ENCODE measurements at places on chromosomes 4 and X. TPM values are rescaled to one million over a fixed set of nuclear protein-coding genes. Genes with fewer than 3 reads are reported as not detected.

DNA sequence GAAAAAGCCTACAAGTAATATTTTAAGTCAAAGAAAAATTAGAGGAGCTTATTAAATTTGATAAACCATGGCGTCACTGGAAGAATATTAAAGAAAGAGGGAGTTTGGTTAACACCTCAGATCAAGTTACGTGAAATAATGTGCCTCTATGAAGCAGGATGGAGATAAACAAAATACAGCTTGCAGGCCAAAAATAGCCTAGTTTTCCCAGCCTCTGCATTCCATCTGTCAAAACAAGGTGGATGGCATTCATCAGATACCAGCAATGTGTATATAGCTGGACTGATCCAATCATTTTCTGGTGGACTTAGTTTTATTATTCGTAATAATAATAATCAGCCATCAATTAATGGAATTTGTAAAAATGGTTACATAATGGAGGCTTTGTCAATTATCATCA is 230.7 kb downstream of the NR3C2 start:
- H3K4me3 ChIP-seq: no peak overlapping the region
- no peaks in the 10 kb centered on the region for H3K27me3 ChIP-seq
- peaks cover 6% of the 10 kb centered on the region for H3K4me1 ChIP-seq
- no peak overlapping the region for H3K27ac ChIP-seq
- DNase-seq: no peak

The CXXC4 gene
- total RNA-seq: not detected

The RBM3 gene
- total RNA-seq: 289 TPM

The CYBB gene
- total RNA-seq: not detected

DNA sequence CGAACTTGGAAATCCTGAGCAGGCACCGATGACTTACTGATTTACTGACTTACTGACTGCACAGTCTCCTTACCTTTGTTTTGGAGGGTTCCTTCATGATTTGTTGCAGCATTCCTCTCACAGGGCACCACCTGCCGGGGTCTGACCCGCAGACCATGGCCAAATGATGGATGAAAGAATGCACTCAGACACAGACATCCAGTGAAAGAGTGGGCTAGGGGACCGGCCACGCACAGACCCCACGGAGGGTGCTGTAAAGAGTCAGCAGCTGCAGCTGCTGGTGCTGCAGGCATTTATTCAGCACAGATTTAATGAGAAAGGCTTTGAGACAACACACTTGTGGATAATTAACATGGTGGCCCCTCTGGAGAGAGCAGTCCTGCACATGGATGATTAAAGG is 3.4 kb downstream of the MAGEB5 start:
- no peaks in the 10 kb centered on the region for H3K36me3 ChIP-seq
- no peaks in the 10 kb centered on the region for H3K4me1 ChIP-seq
- DNase-seq: no peak
- no peaks in the 10 kb centered on the region for H3K27me3 ChIP-seq
- H3K27ac ChIP-seq: no peak overlapping the region

DNA sequence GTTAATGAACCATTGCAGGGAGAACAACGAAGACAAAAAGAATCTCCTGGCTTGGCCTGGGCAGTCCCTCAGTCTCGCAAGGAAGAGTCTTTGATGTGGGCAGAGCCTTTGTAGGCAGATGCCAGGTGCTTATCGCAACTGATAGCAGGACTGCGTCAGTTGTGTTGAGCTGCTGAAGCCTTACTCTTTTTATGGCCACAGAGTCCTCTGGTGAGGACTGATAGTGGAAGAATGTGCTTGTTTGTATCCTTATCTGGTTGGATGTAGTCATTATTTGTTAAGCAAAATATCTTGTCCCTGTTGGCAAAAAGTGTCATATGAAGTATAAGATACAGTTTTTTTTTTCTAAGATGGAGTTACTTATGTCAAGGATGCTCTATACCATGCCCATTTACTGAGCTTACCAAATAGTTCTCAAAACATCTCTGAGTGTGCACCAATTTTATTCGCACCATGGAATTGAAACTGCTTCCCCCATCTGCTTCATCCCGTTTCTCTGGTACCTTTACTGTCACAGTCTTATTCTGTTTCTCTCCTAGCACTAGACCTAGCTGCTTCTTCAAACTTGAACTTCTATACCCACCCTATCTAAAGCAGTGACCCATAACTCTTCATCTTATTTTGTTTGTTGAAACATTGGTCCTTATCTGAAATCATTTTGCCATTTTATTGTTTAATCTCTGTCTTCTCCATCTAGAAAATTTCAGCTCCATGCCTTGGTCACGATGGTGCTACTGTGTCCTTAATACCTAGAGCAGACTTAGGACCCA is 47.0 kb upstream of the SPRY1 start:
- peaks cover 14% of the 10 kb centered on the region for H3K4me1 ChIP-seq
- peaks cover 8% of the 10 kb centered on the region for H3K27me3 ChIP-seq
- no peak overlapping the region for H3K4me3 ChIP-seq
- H3K27ac ChIP-seq: no peak overlapping the region
- DNase-seq: no peak

DNA sequence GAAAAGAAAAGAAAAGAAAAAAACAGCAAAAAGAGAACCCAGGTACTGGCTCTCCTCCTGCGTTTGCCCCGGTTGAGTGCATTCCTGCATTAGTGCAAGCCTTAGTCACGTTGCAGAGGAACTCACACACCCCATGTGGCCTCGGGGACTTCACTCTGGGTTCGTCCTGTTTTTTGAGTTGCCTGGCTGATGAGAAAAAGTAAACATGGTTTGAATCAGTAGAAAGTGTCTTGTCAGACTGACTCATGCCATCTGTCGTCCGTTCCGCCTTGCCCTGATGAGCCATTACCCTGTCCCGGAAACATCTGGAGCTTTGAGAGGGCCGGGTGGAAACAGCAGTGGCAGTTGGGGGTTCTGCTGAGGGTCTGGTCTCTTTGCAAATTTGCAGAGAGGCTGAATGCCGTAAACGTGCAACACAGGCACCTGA is 16.3 kb downstream of the CD99 start:
- H3K36me3 ChIP-seq: peaks cover 39% of the 10 kb centered on the region
- peaks cover 82% of the 10 kb centered on the region for H3K4me1 ChIP-seq
- peak; percentile 59 for DNase-seq
- peak overlapping the region; percentile 12 for H3K4me3 ChIP-seq
- H3K27me3 ChIP-seq: no peaks in the 10 kb centered on the region
- H3K27ac ChIP-seq: peak overlapping the region; percentile 87

- peaks cover 2% of the 10 kb centered on the region for H3K27me3 ChIP-seq
- H3K27ac ChIP-seq: no peak overlapping the region
- H3K4me1 ChIP-seq: no peaks in the 10 kb centered on the region
- peak; percentile 21 for DNase-seq
- no peaks in the 10 kb centered on the region for H3K36me3 ChIP-seq
- H3K4me3 ChIP-seq: no peak overlapping the region
Observed at GRCh38 chr4:114384629-114385028, 214.0 kb upstream of the UGT8 start.

- no peaks in the 10 kb centered on the region for H3K36me3 ChIP-seq
- H3K4me1 ChIP-seq: peaks cover 4% of the 10 kb centered on the region
- no peak for DNase-seq
- no peak overlapping the region for H3K4me3 ChIP-seq
Observed at GRCh38 chrX:11864171-11864570, 106.1 kb downstream of the MSL3 start.

DNA sequence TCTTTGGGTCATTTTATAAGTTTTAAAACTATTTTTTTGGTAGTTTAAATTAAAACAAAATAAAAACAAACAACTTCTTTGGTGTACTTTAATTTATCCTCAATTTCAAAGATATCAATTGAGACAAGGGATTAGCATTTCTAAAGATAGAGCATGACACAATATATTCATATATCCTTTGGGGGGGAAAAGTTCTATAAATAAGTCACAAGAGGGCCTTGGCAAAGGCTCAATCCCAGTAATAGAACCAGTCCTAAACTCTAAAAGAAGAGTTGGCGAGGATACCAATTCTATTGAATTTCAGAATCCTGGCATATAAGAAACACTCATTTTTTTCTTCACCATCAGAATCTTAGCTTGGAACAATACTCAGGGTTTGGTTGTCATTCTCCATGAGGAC is 89.7 kb downstream of the COL4A6 start:
- H3K27ac ChIP-seq: no peak overlapping the region
- H3K27me3 ChIP-seq: no peaks in the 10 kb centered on the region
- no peak for DNase-seq
- H3K4me3 ChIP-seq: no peak overlapping the region

The PTPN13 gene
- 2.6 TPM for total RNA-seq

- DNase-seq: no peak
- H3K27me3 ChIP-seq: no peaks in the 10 kb centered on the region
- H3K27ac ChIP-seq: no peak overlapping the region
Observed at GRCh38 chr4:87500092-87500462, 29.1 kb downstream of the SPARCL1 start.

DNA sequence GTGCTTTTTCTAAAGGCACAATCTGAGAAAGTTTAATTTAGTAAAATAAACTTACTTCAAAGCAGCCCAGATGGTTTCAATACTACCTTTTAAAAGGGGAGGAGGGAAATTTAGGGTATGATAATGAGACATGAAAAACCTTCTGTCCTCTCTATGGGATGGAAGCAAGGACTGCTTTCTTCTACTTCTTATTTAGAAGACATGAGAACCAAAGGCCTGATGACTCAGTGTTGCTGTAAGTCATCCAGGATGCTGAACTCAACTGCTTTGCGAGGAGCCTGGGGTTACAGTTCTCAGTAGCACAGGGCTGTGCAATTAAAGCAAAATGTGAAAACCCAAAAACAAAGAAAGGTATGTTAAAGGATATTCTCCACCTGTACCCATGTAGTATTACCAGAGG is 140.8 kb upstream of the EDNRA start:
- no peak for DNase-seq
- no peak overlapping the region for H3K27ac ChIP-seq
- H3K4me3 ChIP-seq: no peak overlapping the region
- H3K4me1 ChIP-seq: no peaks in the 10 kb centered on the region
- H3K27me3 ChIP-seq: no peaks in the 10 kb centered on the region

- H3K36me3 ChIP-seq: no peaks in the 10 kb centered on the region
- H3K4me3 ChIP-seq: no peak overlapping the region
- H3K4me1 ChIP-seq: no peaks in the 10 kb centered on the region
- H3K27me3 ChIP-seq: no peaks in the 10 kb centered on the region
- no peak overlapping the region for H3K27ac ChIP-seq
Observed at GRCh38 chr4:8079031-8079885, 79.4 kb downstream of the ABLIM2 start.

DNA sequence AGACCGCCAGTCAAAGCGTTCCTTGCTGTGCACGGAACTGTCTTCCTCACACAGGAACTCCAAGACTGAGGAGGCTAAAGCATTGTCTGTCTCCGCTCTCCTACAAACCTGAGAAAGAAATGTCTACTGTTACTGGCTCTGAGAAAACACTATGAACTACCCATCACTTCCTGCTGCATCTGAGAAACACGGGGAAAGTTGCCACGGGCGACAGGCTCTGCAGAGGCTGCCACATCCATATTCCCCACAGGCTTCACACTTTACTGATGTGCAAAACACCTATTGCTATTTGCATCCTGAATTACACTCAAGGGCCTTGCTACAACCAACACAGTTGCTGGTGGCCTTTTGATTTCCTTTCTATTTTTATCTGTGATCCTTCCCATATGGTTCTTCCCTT is 59.0 kb downstream of the AFAP1 start:
- H3K36me3 ChIP-seq: no peaks in the 10 kb centered on the region
- peaks cover 36% of the 10 kb centered on the region for H3K4me1 ChIP-seq
- no peak overlapping the region for H3K27ac ChIP-seq
- H3K27me3 ChIP-seq: no peaks in the 10 kb centered on the region
- H3K4me3 ChIP-seq: no peak overlapping the region
- no peak for DNase-seq

DNA sequence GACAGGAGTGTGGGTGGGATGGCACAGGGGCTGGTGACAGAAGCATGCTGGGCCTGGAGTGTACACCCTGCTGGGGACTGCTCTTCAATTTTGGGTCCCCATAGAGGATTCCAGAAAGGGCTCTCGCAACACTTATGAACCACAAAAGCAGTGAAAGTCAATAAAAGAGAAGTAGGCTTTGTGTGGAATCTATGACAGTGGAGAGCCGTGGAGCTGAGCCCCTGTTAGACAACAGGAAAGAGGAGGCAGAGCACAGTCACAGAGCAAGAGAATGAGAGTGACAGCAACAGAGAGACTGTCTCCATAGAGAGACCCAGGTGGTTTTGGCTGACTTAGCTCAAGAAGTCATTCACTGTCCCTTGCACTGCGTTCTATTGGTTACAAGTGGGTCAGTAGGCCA is 135.1 kb upstream of the ATP6AP2 start:
- H3K27me3 ChIP-seq: peaks cover 4% of the 10 kb centered on the region
- H3K4me1 ChIP-seq: no peaks in the 10 kb centered on the region
- H3K36me3 ChIP-seq: no peaks in the 10 kb centered on the region
- no peak for DNase-seq
- H3K27ac ChIP-seq: no peak overlapping the region

The SLC49A3 gene
- 0.35 TPM for total RNA-seq

The ARHGAP4 gene
- 303 TPM for total RNA-seq

DNA sequence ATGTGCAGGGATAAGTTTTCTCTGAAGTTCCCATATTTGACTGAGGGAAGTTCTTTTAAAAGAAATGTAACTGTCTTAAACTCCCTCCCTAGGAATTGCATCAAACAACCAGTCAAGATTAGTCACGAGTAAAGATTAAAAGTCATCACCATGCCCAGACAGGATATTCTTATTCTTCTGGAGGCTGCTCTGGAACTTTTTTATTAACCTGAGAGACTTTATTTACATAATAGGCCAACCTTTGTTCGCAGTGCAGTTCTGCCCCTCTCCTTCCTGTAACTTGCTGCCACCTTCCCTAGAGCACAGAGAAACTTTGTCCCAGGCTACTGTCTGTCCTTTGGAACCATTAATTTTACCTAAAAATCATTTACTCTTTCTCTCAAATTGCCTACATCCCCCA is 9.8 kb upstream of the HERC3 start:
- no peaks in the 10 kb centered on the region for H3K4me1 ChIP-seq
- DNase-seq: no peak
- H3K27me3 ChIP-seq: no peaks in the 10 kb centered on the region
- no peaks in the 10 kb centered on the region for H3K36me3 ChIP-seq
- no peak overlapping the region for H3K27ac ChIP-seq

The NAT8L gene
- not detected for total RNA-seq

The NOX1 gene
- not detected for total RNA-seq

The PCSK1N gene
- total RNA-seq: 0.33 TPM

The SASH3 gene
- 254 TPM for total RNA-seq

- no peak overlapping the region for H3K27ac ChIP-seq
- H3K4me1 ChIP-seq: no peaks in the 10 kb centered on the region
- H3K4me3 ChIP-seq: no peak overlapping the region
- no peak for DNase-seq
- no peaks in the 10 kb centered on the region for H3K36me3 ChIP-seq
Observed at GRCh38 chr4:183816882-183817509, 88.1 kb upstream of the STOX2 start.

DNA sequence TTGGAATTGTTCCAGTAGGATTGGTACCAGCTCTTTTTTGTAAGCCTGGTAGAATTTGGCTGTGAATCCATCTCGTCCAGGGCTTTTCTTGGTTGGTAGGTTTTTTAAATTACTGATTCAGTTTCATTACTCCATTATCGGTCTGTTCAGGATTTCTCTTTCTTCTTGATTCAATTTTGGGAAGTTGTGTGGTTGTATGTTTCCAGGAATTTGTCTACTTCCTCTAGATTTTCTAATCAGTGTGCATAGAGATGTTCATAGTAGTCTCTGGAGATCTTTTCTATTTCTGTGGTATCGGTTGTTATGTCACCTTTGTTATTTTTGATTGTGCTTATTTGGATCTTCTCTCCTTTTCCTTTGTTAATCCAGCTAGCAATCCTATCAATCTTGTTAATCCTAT is 248.7 kb downstream of the ARHGAP10 start:
- no peaks in the 10 kb centered on the region for H3K27me3 ChIP-seq
- DNase-seq: no peak
- H3K4me1 ChIP-seq: peaks cover 14% of the 10 kb centered on the region
